ENCODE measurements at places on chromosomes 1 and 21.

DNA sequence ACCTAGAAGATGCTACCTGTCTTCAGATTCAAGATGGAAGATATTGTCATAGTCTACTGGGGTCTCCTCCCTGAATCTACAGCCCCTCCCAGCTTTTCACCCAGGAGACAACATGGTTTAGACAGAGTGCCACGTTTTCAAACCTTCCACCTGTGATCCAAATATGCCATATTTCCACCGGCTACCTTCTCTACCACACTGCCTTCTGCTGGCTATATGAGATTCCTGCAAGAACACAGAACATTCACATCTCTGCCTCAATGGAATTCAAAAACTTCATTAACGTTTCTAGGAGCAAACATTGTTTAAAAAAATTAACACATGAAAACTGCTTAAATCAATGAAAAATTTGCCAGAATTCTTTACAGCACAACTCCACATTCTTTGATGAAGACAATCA, 12.9 kb upstream of the LELP1 start:
- DNase-seq = no peak

- peak; percentile 83 for DNase-seq
These were observed 175.4 kb downstream of the IGSF21 start for GRCh38 chr1:18282851-18283600.

- DNase-seq = peak; percentile 61
These were observed 395.5 kb downstream of the USP25 start for GRCh38 chr21:16125274-16125673.

DNA sequence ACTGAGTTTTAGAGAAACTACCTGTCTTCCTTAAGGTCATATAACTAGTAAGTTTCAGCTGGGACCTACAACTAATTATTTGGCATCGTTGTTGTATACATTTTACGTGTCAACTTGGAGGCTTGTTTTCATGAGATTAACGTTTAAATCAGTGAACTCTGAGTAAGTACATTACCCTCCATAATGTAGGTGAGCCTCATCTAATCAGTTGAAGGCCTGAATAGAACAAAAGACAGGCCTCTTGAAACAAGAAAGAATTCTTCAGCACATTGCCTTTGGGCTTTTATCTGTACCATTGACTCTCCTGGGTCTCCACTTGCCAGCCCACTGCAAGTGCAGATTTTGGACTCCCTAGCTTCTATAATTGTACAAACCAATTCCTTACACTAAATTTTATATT, 364.6 kb downstream of the ADGRL2 start:
- no peak for DNase-seq

DNA sequence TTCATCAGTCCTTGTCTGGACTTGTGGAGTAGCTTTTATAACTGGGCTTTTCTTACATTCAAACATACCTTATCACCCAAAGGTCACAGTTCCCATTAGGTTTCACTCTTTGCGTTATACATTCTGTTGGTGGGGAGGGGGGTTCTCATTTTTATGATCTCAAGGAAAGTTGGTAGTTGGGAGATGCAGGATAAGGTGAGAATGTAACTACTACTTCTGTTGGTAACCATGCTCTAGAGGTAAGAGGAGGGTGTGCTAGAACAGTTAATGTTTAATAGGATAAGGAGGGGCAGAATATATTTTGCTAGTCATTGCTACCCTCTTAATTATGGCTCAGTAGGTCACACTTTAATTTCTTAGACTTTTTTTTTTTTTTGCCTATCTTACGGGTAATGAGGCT, 10.7 kb downstream of the YBX1 start:
- no peak for DNase-seq

- no peak for DNase-seq
These were observed 23.1 kb upstream of the TNFRSF1B start for GRCh38 chr1:12143631-12144155.

GRCh38 chr1:15963363-15963967, 12.4 kb downstream of the ZBTB17 start:
- no peak for DNase-seq

DNA sequence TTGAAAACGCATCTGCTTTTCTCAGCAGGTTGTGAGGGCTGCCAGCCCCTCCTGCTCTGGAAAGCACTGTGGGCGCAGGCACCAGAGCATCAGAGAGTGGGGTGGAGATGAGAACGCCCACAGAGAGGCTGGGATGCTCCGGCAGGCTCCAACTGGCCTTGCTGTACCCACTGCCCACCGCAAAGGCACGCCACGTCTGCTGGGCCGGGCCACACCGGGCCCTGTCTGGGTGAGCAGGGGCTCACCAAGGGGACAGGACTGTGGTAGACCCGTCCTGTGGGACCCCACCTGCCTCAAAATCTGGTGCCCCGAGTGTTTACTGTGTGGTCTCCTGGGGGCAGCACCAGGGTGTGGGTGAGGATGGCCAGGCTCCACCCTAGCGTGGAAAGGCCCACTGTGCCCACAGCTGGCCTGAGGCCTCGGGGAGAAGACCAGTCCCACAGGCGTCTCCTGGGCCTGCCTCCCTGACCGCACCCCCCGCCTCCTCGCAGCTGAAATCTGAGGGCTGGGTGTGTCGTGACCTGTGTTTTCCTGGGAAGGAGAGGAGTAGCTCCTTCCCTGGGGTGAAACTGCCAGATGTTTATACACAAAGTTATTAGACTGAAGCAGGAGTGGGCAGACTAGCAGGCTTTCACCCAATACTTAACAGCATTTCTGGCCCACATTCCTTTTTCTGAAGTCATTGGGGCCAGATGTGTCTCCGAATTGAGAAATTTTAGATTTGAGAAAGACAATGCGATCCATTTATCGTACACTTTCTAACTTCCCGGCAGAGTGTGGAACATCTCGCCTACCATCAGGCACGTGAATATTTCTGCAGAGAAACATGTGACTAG, 53.8 kb downstream of the STUM start:
- DNase-seq = no peak

DNA sequence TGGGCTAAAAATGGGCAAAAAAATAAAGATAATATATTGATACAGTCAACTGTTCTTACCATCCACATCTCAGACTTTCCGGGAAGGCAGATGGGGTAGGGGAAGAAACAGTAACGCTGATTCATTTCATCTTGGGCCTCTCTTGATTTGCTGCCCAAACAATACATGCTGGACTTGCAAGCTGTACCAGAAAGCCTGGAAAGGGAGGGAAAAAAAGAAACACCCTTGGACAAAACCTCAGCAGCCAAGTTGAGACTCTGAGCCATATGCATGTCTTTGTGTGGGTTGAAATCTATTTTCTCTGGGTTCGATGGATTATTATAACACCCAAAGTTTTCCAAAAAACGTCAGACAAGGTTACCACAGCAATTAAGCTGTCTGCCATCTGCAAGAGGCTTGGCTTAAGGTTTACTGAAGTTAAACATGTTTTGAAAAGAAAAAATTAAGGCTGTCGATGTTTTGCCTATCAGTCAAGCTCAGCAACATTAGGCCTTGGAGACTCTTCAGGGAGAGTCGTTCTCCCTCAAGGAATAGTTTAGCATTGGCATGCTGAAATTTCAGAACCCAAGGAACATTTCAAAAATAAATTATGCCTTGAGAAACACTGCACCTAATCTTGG, 71.2 kb downstream of the PSMG1 start:
- no peak for DNase-seq

GRCh38 chr1:63602629-63603028, 9.4 kb downstream of the PGM1 start:
- DNase-seq = no peak

GRCh38 chr21:39221282-39221996, 38.2 kb upstream of the PSMG1 start:
- DNase-seq = no peak

DNA sequence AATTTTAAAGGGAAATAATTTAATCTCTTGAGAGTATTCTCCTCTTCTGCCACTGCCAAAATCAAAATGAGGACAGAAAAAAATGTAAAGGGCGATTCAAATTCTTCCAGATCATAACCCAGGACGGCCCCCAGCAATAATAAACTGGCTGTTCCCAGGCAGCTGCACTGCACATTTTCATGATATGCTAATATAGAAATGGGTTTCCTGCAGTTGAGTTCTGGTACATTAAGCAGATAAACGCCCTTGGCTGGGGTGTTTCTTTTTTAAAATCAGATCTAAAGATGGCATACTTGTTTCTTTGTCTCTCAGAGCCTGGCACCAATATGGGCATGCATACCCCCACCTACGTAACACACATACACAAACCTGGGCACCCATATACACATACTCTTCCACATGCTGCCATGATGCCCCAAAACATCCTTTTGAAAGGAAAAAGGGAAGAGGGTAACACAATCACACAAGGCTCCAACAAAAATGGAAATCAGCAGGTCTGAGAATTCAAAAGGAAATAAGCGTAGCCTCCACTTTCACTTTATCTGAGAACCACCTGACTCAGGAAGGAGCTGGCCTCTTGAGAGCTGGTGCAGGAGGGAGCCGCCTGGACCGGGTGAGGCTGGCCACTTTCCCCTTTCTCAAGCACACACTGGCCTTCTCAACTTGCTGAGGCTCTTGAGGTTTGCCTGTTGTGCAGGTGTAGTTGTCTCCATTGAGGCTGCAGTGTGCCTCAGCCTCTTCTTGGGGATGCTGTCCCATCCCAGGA, 653.4 kb downstream of the KIF26B start:
- DNase-seq = no peak

DNA sequence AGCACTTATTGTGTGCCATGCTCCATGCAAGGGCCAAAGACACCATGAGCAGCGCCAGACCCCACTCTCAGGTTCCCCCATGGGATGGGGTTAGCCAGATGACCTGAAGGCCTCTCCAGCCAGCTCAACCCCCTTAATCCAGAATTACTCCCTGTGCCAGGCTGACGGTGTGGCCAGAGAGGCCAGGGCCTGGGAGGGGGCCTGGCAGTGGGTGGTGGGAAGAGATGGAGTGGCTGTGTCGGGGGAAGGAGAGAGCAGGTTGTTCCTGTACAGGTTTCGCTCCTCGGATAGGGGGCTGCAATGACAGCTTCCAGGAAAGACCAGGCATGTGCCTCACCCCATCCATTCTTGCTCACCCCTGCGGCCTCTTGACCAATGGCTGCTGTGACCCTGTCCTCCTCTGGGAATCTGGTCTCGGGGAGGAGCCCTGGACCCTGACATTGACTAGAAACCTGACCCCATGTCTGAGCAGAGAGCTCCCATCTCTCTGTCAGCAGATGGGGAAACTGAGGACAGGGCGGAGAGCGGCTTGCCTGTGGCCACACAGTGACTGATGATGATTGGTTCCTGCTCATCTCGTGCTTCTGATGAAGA, 345.3 kb downstream of the MATN1 start:
- no peak for DNase-seq

DNA sequence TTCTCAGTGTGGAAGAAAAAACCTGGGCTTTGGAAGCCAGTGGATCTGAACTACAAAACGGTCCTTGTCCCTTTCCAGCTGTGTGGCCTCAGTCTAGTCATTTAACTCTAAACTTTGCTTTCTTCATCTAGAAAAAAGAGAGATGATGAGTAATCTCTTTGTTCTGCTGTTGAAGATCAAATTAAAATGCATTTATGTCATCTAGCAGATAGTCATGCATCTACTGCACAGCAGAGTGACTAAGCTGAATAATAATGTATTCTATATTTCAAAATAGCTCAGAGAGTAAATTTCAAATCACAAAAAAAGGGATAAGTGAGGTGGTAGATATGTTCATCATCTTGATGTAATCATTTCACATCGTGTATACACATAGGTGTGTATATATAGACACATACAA, 473.2 kb downstream of the DSCAM start:
- no peak for DNase-seq

DNA sequence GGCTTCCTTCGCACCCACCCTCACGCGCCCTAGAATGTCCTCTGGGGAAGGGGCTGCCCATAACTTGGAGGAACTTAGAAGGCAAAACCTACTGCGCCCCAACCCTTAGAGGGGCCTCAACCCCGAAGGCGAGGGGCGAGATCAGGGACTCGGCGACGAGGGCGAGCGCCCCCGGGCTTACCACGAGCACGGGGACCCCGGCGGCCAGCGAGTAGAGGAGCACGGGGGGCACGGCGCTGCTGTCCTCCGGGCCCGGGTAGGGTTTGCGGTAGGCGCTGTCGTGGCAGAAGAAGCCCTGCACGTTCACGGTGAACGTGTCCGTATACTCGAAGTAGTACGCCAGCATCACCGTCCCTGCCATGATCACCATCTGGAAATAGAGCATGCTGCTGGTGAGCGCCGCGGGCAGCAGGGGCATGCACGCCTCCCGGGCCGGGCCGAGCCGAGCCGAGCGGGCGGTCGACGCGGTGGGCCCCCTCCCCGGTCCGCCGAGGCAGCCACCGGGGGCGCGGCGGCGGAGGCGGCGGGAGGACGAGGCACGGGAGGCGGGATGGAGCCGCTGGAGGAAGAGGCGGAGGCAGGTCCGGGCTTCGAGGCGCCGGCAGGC, 304 bp downstream of the PLPPR5 start:
- peak; percentile 51 for DNase-seq

DNA sequence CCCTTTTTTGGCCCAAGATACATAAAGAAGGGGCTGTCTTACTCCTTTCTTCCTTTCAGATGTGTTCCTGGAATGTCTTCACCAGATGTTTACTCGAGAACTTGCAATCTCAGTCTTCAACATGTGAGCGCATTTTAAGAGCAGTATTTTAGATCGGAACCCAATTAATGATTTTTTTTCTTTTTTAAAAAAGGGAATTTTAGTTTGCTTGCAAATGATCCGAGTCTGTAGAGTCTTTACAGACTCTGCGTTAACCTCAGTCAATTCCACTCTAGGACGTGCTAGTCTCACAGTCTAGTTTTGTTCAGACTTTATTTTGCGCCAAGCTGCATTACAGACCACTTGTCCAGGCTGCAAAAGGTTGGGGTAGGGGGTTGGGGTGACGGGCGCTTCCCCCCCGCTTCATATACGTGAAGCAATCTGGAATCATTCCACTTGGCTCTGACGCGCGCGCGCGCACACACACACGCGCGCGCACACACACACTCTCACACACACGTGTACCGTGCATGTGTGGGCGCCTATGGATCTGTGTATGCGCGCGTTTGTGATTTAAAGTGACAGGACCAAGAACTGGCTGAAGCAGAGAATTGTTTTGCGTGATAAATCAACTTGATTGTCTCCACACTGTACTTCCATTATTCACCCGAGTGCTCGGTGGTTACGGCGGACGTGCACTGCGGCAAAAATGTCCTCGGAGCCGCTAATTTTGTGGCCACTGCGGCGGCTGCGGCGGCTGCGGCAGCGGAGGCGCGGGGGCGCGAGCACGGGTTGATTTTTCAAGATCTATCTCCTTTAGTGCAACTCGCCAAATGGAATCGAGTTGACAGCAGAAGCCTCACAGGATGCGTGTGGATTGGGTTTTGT, 25.6 kb upstream of the NFIA start:
- DNase-seq = peak; percentile 29

- no peak for DNase-seq
These were observed 64.6 kb upstream of the FMN2 start for GRCh38 chr1:240027059-240027462.

DNA sequence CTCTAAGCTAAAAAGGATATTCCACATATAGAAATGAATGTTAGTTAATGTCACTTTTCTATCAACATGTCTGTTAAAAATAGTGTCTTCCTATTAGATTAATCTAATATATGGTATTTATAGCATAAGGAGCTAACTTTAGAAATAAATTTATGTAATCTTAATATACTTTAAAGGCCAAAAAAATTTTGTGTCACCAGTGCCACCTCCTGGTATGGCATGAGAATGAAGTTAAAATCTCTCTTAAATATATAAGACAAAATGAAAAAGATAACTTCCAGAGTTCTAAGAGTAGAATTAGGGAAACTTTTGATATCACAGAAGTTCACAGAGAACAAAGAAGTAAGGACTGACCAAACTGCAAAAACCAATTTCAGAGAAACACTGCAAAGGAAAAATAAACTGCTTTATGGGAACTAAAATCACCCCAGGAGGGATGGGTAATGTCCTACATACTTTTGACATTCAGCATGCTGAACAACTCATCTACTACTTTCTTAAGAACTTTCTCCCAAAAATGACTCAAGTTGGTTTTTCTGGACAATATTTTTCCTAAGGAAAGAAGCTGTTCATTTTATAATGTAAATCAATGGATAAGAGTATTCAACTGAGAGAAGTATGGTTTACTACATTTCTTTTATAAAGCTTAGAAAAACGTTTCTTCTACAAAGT, 82.8 kb downstream of the TRIM33 start:
- peak; percentile 6 for DNase-seq

All from NCI-H446 (cell line).